HepG2 (cell line): ENCODE measurements at places on chromosomes 2 and 18.
A peak's percentile ranks its signal among the peaks of the same experiment; 100 is the strongest.

DNA sequence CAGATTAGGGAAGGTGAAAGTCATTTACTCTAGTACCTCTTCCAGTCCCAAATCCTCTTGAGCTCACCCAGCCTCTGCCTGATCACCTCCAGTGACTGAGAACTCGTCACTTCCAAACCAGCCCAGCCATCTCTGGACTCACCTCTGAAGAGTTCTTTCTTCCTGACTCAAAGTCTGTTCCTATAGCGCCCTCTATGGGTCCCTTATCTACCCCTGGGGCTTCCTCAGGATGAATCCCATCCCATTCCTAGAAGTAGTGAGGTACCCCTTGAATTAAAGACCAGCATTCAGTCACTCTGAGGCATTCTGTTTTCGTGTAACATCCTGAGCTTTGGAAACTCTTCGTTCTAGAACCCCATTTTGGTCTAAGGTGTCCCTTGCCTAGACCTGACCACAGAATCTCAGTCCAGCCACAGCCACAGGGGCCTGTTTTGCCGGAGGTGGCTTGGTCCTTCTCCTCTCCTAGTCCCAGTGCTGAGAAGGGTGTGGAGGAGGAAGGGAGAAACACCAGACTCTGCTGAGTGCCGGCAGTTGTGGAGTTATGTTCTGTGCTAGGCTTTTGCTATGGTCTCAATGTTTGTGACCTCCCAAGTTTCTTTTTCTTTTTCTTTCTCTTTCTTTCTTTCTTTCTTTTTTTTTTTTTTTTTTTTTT, 32.7 kb downstream of the SIX3 start:
- peak; percentile 52 for DNase-seq

DNA sequence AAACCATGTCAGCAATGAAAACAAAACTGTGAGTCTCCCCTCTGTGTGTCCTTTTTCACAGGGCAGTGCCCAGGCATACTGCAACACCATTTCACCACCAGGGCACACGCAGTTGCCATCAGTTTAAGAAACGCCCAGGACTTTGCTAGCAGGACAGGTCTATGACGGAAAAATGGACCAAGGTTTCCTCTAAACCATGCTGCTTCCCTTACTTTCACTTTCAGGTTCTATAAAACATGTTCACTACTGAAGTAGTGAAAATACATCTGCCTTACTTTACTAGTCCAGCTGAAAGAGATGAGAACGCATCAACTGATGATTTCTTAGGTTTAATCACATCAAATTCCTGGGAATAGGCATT, 110.5 kb downstream of the TCF4 start:
- DNase-seq: no peak

DNA sequence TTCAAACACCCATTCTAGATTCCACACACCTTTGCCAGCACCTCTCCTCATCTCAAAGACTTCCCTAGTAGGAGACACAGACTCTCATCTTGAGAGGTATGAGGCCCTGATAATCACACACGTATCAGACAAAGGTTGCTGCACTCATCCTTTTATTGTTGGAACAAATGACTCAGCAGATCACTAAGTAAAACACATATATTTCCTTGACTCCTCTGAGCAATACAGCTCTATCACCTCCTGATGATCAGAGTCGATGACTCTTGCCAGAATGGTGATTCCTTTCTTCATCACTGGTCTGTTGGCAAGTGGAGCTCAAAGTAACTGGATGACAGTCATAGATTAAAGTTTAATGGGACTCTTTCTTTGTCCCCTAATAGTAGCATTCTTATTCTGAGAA, 1049.2 kb upstream of the ZEB2 start:
- no peak for DNase-seq

GRCh38 chr2:66270247-66270646, 164.7 kb upstream of the MEIS1 start:
- no peak for DNase-seq

DNA sequence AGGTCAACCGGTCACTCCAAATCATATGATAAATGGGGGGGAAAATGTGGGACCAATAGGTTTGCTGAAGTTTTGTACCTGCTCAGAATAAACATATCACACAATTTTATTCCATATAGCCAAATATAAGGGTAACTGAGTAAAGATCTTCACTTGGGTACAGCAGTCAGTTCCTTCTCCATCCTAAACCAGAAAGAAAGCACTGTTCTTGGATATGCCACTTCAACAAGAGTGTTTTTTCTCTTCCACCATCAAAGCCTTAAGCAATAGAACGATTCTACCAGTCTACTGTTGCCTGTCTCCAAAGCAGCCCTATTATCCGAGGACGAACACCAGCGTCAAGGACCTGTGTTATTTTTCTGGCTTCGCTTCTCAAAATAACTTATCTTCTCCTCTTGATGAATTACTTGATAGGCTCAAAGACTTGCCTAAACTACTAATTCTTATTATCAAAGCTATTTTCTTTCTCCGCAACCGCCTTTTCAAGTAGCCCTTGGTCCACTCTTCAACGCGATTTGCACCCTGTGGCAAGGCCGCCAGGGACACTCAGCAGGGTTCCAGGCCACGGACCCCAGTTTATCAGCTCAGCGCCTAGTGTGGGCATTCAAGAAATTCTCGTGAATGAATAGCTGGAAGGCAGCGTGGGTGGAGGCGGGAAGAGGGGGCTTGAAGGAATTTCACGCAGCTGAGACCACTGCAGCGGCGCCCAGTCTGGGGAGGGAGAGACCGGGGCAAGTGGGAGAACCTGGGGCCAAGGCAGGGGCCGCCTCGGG, 646 bp downstream of the ALS2 start:
- peak; percentile 25 for DNase-seq

DNA sequence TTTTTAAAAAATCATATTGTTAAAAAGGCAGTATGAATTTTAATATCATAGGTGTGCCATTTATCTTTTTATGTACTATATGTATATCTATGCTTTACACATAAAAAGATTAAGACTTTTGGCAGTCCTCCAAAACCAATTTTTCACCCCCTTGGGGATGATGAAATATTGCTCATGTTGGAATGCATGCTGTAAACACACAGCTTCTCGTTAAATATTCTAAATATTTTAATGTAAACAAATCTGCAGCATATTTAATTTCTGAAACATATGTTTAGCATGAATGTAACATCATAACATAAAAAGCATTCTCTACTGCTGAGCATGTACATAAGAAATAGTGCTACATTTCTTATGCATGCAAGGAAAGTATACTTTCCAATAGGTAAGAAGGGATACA, 484.3 kb upstream of the LRATD1 start:
- DNase-seq: no peak
